Tibial nerve (tissue), 4 donors: ENCODE measurements at places on chromosomes 3 and 15.

GRCh38 chr3:81442758-81443456 is 318.5 kb downstream of the GBE1 start:
- DNase-seq = no peak

DNA sequence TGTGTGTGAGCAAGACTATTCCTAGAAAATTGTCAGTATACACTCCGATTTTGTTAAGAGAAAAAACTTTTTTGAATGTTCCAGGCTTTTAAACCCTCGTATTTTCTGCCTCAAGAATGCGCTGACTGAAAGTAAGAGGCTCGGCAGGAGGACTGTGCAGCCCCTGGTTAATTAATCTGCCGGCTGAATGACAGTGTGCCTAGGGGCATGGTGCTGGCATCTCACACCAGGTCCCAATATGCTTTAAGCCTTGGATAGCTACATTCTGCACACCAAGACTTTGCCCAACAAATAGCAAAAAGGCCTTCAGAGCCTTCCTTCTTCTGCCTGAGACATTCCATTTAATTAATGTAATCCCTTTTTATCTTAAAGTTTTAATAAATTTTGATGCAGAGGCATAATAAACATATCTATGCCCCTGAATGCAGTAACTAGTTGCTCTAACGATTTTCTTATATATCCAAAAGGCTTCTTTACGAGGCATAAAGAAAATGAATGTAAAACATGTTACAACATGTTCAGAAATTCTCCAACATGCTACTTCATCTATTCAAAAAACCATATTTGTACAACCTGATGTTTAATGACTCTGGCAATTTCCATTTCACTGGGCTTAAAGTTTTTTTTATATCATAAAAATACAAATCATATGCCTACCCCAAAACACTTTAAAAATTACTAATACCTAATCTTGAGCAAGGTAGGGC is 37.9 kb downstream of the DPH6 start:
- no peak for DNase-seq

DNA sequence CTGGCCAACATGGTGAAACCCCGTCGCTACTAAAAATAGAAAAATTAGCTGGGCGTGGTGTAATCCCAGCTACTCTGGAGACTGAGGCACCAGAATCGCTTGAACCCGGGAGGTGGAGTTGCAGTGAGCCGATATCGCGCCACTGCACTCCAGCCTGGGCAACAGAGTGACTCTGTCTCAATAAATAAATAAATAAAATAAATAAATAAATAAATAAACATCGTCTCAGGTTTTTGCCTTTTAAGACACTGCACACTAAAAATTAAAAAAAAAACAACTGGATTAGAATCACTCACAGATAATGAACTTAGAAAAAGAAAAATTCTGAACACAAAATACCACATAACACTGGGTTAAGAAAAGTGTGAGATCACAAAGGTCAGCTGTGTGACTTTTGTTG is 2.4 kb downstream of the ZBTB11 start:
- no peak for DNase-seq

DNA sequence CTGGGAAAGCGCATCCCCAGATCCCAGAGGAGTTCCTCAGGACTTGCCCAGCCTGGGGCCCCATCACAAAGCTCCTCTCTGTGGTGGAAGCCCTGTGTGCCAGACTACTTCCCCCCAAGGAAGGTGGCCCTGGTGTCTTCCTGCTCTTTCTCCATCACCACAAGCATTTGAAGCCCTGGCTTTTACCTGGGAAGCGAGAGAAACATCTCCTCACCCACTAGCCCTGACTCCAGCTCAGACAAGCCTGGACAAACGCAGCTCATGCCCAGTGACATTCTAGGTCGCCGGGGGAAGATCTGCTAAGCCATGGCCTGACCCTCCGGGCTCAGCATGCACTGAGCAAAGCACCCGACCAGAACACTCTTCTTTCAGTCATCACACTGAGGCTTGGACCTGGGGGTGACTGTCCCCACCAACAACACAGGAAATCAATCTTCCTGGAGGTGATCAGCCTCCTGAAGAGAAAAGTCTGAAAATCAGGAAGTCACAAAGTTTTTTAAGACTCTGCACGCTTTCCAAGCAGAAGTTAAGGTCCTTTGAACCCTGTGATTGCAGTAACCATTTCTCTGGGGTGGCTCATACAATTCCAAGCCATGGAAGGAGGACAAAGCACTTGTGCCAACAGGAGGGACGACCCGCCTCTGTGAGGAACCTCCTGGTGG is 40.8 kb downstream of the KLHL25 start:
- no peak for DNase-seq

DNA sequence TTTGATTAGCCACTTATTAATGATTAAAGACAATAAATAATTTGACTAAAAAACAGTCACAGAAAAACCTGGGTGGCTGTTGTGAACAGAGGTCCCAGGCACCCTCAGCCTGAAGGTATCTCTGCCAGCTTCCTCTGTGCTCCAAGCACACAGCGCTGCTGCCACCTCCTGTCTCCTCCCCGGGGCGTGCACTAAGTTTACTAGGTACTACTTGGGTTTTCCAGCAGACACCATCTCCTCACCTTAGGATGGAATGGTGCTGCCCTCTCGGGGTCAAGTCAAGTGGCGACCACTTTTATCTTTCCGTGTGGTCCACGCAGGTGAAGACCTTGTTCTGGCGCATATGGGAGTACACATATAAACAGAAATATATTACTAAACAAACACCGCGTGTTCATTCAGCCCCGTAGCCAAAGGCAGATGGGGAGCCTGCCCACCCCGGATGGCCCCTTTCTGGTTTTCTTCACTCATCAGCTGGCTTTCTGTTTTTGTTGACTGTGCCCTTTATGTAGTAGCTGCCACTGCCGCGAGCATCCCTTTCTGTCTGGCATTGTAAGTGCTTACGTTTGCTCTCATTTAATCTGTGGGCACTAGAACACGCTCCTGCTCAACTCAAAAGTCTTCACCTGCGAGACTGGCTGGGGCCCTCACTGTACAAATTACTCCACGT is 128.0 kb downstream of the LRIG1 start:
- DNase-seq = no peak

- DNase-seq = no peak
These were observed 44.9 kb downstream of the GOLGA6L2 start for GRCh38 chr15:23402140-23402539.

- no peak for DNase-seq
These were observed 68.1 kb downstream of the ATP10A start for GRCh38 chr15:25795061-25795460.

- no peak for DNase-seq
These were observed 163.4 kb upstream of the AGTR1 start for GRCh38 chr3:148534089-148534988.

DNA sequence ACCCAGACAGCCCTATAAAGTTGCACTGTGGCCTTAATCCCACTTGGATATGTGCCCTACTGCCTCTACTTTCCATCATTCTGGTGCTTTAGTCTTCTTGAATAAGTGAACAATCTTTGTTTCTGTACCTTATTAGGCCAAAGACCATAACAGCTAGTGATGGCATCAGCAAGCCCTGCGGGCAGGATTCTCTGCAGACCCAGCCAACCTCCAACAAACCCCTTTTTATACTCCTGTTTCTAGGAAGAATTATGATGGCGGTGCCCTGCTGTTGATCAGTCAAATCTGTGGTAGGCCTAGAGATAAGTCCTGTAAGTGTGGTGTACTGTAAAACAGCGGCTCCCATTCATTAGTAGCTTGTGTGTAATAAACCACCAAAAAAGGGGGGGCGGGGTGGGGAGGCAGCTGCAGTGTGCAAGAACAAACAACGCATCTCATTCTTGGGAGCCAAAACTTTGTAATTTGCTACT is 40.5 kb downstream of the SOX2 start:
- DNase-seq = no peak

- peak; percentile 94 for DNase-seq
These were observed 24.4 kb upstream of the TXNRD3 start for GRCh38 chr3:126679318-126679751.

GRCh38 chr3:118817748-118818165 is 216.9 kb downstream of the IGSF11 start:
- peak; percentile 36 for DNase-seq

GRCh38 chr15:40428185-40428584 is 12.6 kb upstream of the BAHD1 start:
- no peak for DNase-seq

DNA sequence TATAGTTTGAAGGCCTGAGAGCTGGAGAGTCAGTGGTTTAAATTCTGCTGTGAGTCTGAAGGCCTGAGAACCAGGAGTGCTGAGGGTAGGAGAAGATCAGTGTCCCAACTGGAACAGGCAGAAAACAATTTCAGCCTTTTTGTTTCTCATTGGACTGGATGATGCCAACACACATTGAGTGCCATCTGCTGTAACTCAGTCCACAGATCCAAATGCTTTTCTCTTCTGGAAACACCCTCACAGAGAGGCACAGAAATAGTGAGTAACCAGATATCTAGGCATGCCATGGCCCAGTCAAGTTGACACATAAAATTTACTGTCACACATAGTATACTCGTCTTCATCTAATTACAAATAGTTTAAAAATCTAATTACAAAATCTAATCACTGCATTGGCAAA is 100.8 kb downstream of the NEO1 start:
- DNase-seq = no peak

- no peak for DNase-seq
These were observed 32.8 kb downstream of the FBLN2 start for GRCh38 chr3:13581485-13582365.
